ENCODE measurements at places on chromosomes 12 and 14.

DNA sequence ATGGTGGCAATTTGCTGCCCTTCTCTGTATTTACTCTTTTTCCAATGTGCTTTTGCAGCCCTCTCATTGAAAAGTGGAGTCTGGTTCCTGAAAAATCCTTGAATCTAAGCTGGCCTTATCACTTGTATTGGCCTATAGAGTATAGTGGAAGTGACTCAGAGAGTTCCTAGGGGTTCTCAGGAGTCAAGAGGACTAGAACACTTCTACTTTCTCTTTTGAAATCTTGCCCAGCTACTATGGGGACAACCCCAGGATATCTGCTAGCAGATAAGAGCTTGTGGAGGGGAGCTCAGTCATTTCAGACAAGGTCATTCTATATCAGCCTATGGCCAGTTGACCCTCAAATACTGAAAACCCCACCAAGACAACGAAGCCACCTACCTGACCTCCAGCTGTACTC lies 26.7 kb upstream of the WSCD2 start:
- no peak for DNase-seq

- no peak for DNase-seq
These were observed 16.8 kb upstream of the DYNC1H1 start for GRCh38 chr14:101947577-101947903.

GRCh38 chr12:23581913-23582312 lies 367.6 kb downstream of the SOX5 start:
- DNase-seq: no peak

DNA sequence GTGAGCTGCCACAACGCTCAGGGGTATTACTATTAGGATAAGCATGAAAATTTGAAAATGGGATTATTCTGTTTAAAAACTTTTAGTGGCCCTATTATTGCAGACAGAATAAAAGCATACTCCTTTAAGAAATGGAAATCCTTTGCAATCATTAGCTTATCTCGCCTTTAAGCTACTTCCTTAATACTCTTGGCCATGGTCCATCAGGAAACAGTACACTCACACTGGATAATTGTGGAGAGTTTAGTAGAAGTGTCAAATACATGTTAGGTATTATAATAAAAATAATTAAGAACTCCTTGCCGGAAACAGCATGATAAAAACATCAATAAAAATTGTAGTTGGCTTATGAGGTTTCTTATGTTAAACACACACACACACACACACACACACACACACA lies 100.4 kb upstream of the PPFIA2 start:
- DNase-seq: no peak
